Psoas muscle (tissue), 8 donors: ENCODE measurements at places on chromosomes 2 and 18. TPM values are rescaled to one million over a fixed set of nuclear protein-coding genes. Genes with fewer than 3 reads are reported as not detected.

The ANKRD29 gene
- 0.75 TPM for total RNA-seq

The LYG1 gene
- total RNA-seq, result 0.44 TPM

The C1QL2 gene
- total RNA-seq, result not detected

The INHBB gene
- 16.3 TPM for total RNA-seq

The CIB4 gene
- total RNA-seq, result not detected

The SLC16A14 gene
- 0.46 TPM for total RNA-seq

The SPC25 gene
- not detected for total RNA-seq

The CABLES1 gene
- 0.42 TPM for total RNA-seq

The PAX8 gene
- total RNA-seq, result not detected

The RFTN2 gene
- total RNA-seq, result 5.4 TPM
